GM23248 (cell line): ENCODE measurements at places on chromosomes 3 and 15. TPM values are rescaled to one million over a fixed set of nuclear protein-coding genes. Genes with fewer than 3 reads are reported as not detected.

DNA sequence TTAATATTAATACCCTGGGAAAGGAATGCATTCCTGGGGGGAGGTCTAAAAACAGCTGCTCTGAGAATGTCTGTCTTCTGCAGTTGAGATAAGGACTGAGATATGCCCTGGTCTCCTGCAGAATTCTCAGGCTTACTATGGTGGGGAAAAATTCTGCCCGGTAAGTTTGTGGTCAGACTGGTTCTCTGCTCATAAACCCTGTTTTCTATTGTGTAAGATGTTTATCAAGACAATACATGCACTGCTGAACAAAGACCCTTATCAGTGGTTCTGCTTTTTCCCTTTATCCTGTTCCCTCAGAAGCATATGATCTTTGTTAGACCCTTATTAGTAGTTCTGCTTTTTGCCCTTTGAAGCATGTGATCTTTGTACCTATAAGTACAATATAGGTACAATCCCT, 494.6 kb downstream of the CNTN6 start:
- DNase-seq = no peak

DNA sequence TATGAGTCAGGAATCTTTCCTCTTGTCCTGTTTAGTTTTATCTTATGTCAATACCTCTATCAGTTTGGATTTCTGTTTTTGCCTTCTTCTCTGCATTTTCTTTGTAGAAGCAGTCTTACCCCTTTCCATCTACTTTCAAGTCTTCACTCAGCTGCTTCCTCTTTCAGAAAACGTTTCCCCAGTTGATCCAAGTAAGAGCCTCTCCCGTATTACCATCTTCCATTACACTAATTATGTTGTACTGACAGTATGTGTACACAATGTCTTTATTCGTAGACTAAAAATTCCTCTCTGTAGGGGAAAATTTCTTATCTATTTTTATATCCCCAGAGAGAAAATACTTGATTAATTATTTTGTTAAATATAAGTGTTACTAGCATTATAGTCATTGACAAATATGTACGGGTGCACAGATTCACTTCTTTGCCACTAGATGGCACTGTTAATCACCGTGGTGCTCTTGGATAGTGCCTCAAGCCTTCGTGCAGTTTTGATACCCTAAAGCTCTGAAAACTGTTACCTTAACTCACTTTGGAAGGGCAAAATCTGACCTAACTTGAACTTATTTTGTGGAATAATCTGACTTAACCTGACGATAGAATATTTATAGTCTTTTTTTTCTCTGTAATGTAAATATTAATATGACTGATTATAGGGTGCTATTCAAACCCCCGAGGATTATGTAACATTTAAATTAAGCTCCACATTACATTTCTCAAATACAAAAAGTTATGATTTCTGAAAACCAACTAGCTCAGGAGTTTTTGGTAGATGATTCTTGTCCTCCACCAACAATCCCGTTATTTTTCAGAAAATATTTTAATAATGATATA, 74.2 kb upstream of the POU1F1 start:
- DNase-seq = peak; percentile 71

GRCh38 chr3:136250903-136251460, 842 bp downstream of the PCCB start:
- peak; percentile 75 for DNase-seq

DNA sequence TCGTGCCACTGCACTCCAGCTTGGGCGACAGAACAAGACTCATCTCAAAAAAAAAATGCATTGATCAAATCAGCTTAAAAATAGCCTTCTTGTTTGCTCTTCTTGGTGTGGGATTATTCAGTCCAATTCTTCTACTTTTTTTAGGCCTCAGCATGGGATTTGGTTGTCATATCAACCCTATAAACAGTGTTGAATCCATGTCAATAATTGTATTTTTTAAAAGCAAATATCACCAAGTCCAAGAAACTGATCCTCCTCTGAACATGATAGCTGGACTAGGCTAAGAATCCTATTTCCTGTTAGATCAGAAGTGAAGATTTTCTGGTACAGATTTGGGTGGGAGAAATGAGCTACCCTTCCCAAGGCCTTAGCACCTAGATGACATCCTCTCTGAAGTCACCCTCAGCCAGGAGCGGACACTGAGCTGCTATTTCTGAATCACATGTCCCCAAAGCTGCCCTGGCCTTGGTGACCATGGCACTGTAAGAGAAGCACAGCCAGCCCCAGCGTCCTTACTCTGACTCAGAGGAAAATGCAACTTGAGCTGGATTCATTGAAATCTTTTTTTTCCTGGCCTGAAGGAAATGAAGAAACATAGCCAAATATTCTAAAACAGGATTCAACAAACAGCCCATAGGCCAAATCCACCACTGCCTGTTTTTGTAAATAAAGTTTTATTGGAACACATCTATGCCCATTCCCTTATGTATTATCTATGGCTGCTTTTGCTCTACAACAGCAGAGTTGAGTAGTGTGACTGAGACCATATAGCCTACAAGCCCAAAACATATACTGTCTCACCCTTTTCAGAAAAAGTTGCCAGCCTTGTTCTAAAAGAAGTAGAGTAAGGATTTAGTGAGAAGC, 215.9 kb upstream of the CTDSPL start:
- DNase-seq = no peak

The NRG4 gene
- total RNA-seq = not detected in 2 replicates

The GPR15 gene
- not detected in 2 replicates for total RNA-seq
